ENCODE measurements at places on chromosomes 7 and 10.

DNA sequence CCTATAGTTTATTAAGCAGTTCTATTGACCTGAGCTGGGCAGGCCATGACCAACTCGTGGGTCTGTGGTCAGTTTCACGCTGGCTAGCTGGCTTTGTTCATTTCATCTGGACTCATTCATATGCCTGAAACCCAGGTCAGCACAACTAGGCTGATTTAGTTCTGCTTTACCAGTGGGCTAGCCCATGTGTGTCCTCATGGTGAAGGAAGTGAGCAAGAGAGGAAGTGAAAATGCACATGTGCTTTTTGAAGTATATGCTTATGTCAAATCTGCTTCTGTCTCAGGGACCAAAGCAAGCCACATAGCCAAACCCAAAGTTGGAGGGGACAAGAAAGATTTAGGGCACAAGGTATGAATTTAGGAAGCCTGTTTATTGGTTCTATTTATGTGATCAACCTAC, 154.5 kb downstream of the RNF133 start:
- no peak for DNase-seq

GRCh38 chr10:110209454-110209925, 2.1 kb downstream of the MXI1 start:
- DNase-seq = no peak

DNA sequence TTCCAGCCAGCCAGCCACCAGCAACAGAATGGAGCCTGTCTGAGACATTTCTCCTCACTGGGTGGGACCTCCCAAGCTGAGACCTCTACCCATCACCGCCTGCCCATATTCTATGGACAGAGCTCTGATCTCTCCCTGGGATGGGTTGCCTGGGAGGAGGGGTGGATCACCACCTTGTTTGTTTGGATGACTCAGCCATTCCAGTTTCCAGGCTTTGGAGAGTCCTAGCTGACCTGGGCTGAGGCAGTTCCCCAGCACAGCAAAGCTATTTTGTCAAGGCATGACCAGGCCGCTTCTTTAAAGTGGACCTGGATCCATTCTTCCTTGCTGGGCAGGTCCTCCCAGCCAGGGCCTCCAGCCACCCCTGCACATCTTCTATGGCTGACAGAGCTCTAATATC, 982.3 kb downstream of the DNAJB9 start:
- no peak for DNase-seq

DNA sequence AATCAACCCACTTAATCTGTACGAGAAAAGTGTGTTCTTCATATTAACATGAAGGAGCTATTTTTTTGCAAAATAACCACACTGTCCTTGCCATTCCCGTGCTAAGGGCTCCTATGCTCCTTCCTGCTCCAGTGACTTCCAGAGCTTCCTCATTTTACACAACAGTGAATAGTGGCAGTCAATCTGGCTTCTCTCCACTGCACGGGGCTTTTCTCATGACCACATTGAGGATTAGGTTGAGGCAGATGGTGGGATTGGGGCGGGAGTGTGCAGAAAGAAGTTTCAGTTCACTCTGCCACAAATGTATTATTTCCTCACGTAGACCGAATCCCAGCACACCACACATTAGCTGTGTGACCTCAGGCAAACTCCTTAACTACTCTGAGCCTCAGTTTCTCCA, 235.1 kb downstream of the ARHGAP12 start:
- no peak for DNase-seq

DNA sequence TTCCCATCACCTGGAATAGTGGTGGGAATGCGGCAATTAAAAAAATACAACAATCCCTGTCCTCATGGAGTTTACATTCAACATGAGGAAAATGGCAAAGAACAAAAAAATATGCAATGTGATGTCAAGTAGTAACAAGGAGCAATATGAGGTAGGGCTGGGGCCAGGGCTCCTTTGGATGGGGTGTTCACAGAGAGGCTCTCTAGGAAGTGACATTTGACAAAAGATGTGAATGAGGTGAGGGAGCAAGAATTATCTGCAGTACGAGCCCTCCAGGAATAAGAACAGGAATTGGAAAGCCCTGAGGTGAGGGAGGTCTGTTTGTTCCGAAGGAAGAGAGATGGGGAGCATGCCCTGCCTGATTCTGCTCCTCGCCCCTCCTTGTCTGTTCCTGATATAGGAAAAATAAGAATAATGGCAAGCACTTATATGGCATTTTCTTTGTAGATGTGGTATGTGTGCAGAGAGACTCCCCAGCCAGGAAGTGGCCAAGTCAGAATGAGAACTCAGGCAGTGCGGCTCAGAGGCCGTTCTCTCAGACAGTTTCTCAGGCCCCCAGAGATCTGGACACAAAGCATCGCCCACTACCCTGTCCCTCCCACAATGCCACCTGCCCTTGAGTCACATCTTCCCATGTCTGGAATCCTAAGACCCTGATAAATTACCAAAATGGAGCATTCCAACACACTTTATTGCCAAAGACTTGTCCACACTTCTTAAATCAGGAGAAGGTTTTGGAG, 105.6 kb downstream of the APBB1IP start:
- DNase-seq = no peak

- DNase-seq = no peak
Measured at GRCh38 chr7:37601321-37601720, 82.2 kb upstream of the GPR141 start.

GRCh38 chr7:43658718-43659548, 70.4 kb downstream of the COA1 start:
- no peak for DNase-seq

DNA sequence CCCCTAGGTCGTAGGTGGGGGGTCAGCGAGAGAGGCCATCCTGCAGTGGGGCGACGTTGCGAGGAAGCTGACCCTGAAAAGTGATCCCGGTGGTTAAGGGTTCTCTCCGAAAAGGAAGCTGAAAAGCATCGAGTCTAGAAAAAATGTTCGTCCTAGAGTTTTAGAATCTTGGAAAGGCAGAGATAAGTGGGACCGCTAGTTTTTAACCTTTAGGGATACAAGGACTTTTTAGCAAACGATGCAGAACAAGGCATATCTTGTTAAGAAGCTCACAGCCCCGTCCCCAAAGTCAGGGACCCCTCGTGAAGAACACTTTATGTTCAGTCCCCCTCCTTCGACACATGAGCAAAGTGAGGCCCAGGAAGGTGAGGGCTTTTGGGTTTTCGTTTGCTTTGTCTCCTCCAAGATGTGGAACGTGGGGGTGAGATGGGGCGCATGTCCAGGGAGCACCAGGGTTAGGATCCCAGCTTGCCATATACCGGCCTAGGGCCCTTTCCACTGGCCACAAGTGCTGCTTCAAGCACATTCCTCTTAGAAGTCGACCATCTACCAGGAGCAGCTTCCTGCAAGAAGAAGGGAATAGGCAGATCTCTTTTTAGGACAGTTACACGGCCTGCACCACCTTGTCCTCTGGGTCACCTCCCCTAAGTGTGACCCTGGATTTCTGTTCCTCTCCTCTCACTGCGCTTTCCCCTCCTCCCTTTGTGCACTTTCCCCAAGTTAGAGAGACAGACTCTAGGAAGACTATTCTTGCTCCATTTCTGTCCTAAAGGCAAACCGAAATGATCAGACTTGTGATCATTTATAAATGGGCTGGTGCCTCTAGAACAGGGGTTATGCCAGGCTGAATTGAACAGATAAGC, 969 bp downstream of the SLC35G1 start:
- no peak for DNase-seq

DNA sequence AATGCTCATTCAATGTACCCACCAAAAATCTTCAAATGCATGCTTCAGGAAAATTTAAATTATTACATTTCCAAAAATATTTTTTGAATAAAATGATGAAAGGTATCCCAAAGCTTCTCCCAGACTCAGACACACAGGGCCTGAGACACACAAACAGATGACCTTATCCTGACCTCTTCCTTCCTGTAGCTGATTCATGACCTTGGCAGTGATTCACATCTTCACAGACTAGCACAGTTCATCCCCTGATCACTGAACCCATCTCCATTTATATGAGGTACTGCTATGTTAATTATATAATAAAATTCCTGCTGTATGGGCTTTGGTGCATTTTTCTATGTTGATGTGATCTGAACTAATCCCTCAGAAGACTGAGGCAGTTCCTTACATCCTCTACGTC, 265.0 kb upstream of the GLI3 start:
- DNase-seq = no peak

DNA sequence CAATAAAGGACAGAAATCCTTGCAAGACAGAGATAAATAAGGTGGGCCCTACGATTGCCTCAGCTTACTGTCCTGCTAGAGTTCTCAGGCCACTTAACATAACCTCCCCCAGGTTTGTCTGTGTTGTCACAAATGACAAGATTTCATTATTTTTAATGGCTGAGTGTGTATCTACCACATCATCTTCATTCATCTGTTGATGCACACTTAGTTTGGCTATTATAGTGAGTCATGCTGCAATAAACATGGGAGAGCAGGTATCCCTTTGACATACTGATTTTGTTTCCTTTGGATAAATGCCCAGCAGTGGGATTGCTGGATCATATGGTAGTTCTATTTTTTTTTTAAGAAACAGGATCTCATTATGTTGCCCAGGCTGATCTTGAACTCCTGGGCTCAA, 60.6 kb downstream of the PRTFDC1 start:
- DNase-seq = no peak

DNA sequence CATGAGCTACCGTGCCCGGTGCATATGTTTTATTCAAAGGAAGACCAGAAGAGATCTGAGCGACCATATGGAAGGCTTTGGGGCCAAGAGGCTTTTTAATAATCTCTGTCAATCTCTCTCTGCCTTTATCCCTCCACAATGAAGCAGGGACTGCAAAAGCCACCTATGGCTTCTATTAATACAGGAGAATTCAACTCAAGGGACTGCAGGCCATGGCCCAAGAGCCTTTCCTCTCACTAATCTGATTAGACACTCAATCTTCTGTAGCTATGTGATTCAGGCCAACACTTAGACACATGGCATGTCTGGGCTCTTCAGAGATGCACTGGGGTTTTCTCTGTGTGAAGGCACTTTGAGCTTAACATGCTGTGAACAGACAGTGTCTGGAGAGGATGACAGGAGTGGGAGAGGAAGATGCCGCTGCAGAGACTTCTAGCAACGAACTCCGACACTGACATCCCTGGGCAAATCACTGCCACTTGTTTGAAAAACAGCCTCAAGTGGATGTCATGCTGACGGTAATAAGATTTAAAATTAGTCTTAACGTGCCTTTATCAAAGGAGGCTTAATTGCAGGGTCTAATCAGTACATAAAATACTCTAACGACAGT, 114.4 kb upstream of the AOAH start:
- DNase-seq = no peak

GRCh38 chr10:47028466-47028865, 117.2 kb downstream of the PTPN20 start:
- no peak for DNase-seq

DNA sequence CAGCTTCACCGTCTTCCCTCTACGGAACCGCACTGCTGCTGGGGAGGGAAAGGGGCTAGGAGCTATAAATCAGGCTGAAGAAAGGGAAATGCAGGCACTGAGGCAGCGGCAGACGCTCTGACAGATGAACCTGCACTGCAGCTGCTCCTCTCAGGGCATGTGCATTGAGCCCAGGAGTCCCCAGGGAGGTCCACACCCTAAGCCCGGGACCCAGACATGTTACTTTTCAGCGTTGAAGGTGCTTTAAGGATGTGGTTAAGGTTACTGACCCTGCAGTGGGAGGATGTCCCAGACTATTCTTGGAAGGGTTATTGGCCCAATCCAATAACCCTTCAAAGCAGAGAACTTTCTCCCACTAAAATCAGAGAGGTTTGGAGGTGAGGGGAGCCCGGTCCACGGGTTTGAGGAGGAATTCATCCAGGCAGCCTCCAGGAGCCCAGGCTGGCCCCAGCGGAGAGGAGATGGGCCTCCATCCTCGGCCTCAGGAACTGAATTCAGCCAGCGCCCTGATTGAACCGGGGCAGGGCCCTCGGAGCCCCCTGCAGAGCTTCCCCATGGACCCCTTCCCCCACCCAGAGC, 75.4 kb downstream of the ADARB2 start:
- no peak for DNase-seq

- no peak for DNase-seq
Measured at GRCh38 chr7:122556873-122557542, 141.9 kb downstream of the RNF133 start.

- DNase-seq = no peak
Measured at GRCh38 chr10:73485320-73485719, 10.5 kb downstream of the PPP3CB start.

- DNase-seq = no peak
Measured at GRCh38 chr7:52017802-52018679, 701.4 kb upstream of the COBL start.

- no peak for DNase-seq
Measured at GRCh38 chr7:876972-877311, 588 bp downstream of the GET4 start.

- no peak for DNase-seq
Measured at GRCh38 chr7:22482503-22482902, 17.5 kb downstream of the STEAP1B start.

- DNase-seq = no peak
Measured at GRCh38 chr10:60363187-60363586, 26.5 kb downstream of the ANK3 start.

DNA sequence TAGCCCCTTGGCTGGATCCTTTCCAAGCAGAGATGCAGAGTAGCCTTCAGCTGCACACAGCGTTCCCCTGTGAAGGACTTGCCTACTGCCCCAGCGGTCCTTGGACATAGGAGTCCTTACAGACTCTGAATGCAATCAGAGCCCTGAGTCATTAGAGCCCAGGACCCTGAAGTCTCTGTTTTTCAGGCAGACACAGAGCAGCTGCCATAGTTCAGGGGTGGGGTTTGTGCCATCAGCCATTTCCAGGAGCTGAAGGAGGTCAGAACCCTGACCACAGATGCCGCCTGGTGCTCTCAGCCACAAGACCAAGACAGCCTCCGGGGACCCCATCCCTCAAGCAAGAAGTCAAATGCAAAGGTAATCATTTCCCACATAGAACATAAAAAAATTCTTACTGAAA, 32.8 kb upstream of the WDFY4 start:
- no peak for DNase-seq

GRCh38 chr7:151940048-151940811, 16.0 kb upstream of the GALNTL5 start:
- DNase-seq = no peak

- DNase-seq = no peak
Measured at GRCh38 chr10:97539523-97540200, 32.9 kb upstream of the ANKRD2 start.

DNA sequence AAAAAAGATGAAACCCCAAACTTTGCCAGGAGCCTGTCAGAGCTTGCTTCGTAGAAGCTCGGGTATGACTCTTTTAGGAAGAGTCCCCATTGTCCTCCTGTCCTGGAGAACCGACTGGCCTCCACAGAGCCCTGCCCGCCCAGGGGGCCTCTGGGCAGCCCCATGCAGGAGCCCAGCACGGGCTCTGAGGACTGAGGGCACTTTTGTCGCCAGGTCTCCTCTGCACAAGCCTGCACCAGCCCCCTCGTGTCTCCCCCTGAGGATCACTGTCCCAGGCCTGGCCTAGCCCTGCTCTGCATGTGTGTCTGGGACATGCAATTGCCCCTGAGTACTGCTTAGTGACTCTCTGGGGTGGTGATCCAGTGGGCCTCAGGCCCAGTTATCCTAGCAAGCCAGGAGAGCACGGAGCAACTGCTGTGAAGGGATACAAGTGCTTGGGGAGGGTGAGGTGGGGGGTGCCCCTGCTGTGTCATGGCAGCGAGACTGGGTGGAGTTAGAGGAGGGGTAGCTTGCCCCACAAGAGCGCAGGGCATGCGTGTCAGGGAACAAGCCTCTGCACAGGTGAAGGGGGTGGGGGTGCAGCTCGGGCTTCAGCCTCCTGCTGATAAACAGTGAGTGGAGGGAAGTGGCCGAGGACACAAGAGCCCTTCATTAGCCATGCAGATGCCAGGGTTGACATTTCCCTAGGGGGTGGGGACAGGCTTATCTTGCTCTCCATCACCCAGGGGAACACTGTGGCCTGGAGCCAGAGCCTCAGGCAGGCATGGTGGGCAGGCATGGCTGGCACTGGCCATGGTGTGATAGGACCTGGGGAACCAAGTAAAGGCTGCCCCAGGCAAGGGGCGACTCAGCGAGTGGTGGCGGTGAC, 143.4 kb downstream of the C10orf105 start:
- DNase-seq = no peak
